ENCODE measurements at places on chromosomes 2 and 18. TPM values are rescaled to one million over a fixed set of nuclear protein-coding genes. Genes with fewer than 3 reads are reported as not detected.

- no peak for DNase-seq
Measured at GRCh38 chr2:150538651-150539201, 51.3 kb upstream of the RND3 start.

GRCh38 chr2:214902286-214902685 lies 92.8 kb upstream of the BARD1 start:
- DNase-seq, result no peak

Gene C2orf66
- not detected for total RNA-seq

Gene IL36A
- 0.60 TPM for total RNA-seq

- peak; percentile 81 for DNase-seq
Measured at GRCh38 chr18:45879681-45880655, 54.5 kb downstream of the SIGLEC15 start.

Gene SCN2A
- not detected for total RNA-seq

Gene SFTPB
- not detected for total RNA-seq

Gene PLEK
- 5.1 TPM for total RNA-seq

DNA sequence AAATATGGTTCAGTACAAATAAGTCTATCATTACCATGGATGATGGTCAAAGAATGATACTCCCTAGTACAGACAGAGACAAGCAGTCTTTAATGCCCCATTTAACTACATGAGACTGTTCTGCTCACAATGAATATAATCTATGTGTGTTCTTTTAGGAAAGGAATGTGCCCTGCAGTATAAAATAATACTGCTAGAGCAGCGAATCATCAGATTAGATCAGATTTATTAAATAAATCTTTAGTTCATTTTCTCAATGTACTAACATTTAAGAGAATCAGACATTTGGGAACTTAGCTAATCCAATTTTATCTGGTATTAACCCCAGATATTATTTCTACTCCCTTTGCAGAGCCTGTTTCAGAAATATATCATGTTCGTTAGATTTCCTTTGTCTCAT lies 272.0 kb upstream of the GCFC2 start:
- no peak for DNase-seq

DNA sequence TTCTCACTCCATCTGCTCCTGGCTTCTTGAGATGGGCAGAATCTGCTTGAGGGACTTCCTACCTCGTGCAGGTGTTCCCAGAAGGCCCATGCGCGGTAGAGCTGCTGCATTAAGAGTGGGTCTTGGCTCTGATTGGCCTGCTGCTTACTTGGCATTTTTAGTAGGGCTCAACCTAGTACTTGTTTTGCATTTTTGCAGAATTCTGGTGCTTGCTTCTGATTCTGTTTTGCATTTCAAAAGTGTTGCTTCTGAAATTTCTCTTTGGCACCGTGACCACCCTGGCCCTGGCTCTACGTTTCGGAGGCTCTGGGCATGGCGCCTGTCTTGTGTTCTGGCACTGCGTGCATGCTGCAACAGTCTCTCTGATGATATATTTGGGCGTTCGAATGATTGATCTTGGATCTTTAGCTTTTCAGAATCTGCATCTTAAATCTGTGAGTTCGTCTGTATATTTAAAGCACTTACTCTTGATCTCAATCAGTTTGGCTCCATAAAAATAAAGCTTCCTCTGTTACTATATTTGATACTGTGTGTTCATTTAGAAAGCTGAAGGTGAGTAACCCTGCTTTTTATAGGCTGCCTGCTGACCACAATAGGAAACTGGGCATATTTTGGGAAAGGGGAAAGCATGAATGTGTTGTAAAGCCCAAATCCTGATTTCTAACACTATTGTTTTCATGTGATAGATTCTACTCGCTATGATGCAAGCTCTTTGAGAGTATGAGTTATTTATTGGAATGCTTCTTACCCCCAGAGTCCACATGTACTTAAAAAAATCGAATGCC lies 22.2 kb downstream of the EFR3B start:
- DNase-seq, result no peak

Gene KYNU
- not detected for total RNA-seq

Gene MROH2A
- total RNA-seq, result not detected

DNA sequence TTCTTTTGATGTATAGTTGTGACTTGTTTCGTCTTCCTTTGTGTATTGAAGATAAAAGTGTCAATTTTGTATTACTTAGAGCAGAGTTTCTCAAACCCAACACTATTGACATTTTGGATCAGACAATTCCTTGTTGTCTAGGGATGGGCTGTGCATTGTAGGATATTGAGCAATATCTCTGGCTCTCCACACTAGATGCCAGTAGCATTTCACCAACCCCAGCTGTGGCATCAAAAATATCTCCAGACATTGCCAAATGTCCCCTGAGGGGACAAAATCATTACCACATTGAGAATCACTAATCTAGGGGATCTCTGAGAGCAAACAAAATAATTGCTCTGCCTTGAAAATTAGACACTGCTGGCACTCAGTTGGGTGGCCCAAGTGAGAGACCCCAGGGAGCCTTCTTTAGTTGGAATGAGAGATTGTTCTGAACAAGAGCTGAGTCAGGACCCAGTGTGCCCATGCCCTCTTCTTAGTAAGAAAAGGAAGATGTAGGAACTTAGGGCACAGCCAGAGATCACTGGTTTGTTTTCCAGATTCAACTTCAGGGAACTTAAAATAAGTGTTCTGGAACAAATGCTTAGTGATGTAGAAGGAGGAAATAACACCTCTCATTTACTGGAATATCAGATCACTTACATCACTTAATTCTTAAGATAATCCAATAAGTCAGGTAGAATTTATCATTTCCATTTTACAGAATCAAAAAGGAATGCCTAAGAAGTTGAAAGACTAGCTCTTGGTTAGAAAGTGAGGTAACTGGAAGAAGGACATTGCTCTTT lies 466.6 kb upstream of the TNP1 start:
- DNase-seq, result no peak

DNA sequence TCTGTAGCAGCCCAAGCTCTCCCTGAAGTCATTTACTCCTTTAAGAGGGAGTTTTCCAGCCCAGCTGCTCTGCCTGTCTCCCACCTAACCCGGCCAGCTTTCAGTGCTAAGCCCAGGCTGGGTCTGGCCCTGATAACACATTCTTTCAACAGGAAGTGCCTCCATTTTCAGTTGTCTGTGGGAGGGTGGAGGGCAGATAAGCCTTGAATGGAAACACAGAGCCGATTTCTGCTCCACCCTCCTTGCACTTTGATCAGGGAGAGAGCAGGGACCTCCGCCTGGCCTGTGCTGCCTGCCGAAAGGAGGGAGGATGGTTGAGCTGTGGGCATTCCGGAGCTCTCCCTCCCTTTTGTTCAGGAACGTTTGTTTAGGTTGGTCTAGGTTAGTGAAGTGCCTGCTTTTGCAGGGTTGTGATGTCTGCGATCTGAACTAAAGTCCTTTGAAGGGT lies 24.8 kb downstream of the GATA6 start:
- no peak for DNase-seq

DNA sequence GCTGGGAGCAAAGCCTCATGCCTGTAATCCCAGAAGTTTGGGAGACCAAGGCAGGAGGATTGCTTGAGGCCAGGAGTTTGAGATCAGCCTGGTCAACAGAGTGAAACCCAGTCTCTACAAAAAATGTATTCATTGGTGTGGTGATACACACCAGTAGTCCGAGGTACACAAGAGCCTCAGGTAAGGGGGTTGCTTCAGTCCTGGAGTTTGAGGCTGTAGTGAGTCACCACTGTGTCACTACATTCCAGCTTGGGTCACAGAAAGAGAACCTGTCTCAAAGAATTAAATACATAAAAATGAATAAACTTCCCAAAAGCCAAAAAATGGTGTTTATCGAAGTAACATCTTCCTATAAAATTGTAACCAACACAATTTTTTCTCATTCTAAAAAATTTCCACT lies 568.1 kb upstream of the LINC00305 start:
- no peak for DNase-seq

Gene PLCL1
- 24.7 TPM for total RNA-seq

GRCh38 chr18:62935994-62936393 lies 220.7 kb downstream of the PHLPP1 start:
- no peak for DNase-seq

Gene IL36G
- total RNA-seq, result not detected

DNA sequence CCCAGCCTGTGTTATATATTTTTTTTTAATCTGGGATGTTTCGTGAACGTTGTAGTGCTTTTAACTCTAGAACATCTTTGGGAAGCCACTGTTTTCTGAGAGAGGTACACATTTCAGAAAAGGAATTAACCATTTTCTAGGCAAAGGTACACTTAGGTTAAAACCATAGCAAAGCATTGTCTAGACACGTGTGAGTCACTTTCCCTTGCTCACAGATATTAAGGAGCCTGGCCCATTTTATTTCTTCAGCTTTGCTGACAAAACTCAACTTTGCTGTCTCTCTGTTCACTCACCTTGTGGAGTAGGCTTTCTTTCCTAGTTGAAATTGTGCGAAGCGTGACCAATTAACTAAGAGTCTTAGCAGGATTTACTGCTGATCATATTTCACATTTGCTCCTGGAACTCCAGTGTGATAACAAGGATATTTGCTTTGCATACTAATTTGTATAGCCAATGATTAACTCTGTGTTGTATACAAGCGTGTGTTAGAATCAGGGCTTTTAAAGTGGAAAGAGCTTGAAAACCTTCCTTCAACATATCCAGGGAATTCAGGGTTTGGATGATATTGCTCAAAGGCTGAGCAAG lies 215.0 kb upstream of the AGAP1 start:
- no peak for DNase-seq

Gene ACMSD
- total RNA-seq, result not detected

GRCh38 chr2:14614017-14614416 lies 18.5 kb upstream of the LRATD1 start:
- DNase-seq, result no peak

Gene ICOS
- total RNA-seq, result 41.9 TPM

DNA sequence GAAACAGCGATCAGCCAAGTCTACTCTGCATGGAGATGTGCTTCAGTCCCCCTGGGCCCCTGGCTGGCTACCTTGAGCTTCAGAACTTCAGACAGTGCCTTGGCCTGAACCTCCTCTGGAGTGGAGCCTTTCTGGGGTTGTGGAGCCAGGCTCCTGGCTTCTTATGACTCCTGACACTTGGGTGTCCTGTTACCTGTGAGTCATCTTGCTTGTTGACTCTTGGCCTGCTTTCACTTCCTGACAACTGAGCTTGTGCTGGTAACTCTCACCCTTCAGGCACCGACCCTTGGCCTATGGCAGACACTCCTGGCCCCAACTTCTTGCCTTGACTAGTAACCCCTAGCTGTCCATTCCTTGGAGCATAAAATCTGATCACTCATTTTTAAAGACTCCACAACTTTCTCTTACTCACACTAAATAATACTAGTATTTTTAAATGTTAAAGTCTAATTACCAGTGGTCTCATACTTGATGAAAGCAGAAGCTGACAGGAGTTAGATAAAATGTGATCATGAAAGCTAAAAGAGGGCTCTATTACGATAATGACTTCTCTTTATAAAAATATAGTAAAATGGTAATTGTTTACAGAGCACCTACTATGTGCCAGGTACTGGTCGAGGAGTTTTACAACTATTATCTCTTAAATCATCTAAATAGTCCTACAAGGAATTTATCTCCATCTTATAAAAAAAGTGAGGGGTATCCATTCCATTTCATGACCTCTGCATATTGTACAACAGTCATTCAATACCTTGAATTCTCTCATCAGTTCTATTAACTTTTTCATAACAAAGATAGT lies 46.3 kb upstream of the VIT start:
- DNase-seq, result no peak

GRCh38 chr18:76838182-76838581 lies 15.8 kb downstream of the ZNF236 start:
- no peak for DNase-seq

Gene ALPI
- total RNA-seq, result not detected

DNA sequence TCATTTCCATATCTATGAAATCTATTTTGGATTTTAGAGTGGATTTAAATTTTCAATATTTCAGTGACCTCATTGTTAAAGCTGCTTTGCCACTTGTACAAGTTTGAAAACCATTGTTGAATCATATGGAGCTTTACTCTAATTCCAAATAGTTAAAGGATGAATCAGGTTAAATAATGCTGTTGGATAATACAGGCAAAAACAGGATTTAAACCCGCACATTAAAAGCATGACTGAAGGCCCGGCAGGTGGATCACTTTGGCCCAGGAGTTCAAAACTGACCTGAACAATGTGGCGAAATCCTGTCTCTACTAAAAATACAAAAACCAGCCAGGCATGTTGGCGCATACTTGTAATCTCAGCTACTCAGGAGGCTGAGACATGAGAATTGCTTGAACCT lies 68.3 kb downstream of the RIF1 start:
- DNase-seq, result no peak

- DNase-seq, result no peak
Measured at GRCh38 chr18:74315464-74316256, at the start of gene C18orf63. Gene C18orf63 (plus strand): TSS chr18:74315839. CDS start chr18:74317866, 2,027 bp downstream.

DNA sequence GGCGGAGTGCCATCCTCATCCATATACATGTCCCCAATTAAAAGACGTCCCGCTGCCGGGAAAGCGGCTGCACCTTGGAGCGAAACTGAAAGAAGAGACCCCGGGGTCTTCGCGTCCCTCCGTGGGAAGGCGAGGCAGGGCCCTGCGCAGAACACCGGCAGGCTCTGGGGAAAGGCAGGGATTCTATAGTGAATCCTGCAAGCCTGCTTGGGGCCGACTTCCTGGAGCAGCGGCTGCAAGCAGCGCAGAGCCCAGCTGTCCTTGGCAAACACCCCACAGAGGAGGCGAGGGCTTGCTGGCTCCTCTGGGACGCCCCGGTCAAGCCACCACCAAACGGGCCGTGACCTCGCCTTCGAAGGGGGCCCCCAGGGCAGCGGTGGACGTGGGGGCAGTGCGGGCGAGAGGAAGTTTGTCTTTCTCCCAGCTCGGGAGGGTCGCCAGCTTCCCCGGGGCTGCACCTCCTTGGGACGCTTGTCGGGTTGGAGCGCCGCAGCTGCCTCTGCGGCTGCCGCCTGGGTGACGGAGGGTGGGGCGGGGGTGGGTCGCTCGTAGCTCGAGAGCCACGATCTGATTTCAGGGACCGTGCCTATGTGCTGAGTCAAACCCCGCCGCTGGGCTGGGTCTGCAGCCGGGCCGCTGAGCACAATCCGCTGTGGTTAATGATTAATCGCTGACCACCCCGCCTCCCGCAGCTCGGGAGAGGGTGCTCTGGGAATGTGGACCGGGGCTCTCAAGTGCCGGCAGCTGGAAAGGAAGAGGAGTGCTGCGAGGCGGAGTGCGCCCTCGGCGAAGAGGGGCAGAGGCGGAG lies 486 bp upstream of the GPR39 start:
- no peak for DNase-seq

- peak; percentile 91 for DNase-seq
Measured at GRCh38 chr2:43133708-43134570, 92.5 kb downstream of the ZFP36L2 start.

- DNase-seq, result no peak
Measured at GRCh38 chr18:9643549-9643948, 29.2 kb upstream of the PPP4R1 start.

Gene SNORC
- 3.3 TPM for total RNA-seq

- DNase-seq, result no peak
Measured at GRCh38 chr2:226643030-226643945, 156.3 kb downstream of the IRS1 start.

GRCh38 chr2:127106457-127106990 lies 430 bp downstream of the BIN1 start:
- DNase-seq, result no peak

DNA sequence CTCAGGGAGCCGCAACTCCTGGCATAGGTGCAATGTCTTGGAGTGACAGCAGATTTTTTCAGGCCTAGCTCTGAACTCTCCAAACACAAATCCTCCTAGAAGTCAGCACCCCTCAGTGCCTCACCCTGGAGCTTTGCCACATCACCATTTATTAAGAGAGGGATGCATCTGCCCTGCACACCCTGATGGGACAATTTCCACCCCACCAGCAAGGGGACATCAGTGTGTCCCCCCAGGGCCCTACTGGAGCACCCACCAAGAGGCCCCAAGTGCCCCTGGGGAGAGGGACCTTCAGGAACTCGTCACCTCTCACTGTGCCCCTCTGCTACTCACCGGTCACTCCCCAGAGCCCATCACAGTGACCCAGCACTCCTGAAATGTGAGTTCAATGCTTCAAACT lies 144.7 kb downstream of the NDUFA10 start:
- no peak for DNase-seq

Data from T-cell (primary cell).